ENCODE measurements at places on chromosomes 6 and 20.

DNA sequence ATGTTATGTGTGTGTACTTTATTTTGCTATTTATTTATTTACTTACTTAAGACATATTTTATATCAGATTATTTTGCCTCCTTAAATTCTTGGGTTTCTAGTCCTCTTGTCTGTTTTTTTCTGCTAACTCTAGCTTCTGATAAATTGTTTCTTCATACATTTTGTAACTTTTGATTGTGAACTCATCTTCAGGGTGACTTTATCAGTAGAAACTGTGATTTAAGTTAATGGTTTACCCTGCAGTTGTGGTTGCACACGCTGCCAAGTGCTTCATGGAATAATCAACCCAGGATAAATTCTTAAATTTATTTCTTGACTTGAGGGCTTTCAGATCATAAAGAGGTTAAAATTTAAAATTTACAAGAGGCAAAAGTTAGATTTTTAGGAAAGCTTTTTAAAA is 173.3 kb downstream of the CENPW start:
- DNase-seq = no peak

- DNase-seq = no peak
These were observed 57.2 kb downstream of the TBX18 start for GRCh38 chr6:84707171-84707570.

DNA sequence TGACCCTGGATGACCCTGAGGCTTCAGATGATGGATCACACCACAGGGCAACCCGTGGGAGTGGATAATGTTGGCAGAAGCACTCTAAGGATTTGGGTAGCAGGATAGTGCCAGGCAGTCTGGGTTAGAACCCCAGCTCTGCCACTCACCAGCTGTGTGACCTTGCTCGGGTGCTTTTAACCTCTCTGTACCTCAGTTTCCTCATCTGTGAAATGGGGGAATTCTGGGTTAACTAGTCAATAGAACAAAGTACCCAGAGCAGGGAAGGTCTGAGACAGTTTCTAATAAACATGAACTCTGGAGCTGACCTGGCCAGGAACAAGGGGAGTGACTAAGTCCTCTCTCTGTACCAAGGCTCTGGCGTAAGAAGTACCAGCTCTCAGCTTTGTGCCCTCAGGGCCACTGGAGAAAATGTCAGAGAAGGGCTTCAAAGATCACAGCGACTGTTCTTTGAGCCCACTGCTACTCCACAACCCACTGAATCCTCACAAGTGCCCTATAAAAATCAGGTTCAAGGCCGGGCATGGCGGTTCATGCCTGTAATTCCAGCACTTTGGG is 14.7 kb upstream of the NOL4L start:
- no peak for DNase-seq

DNA sequence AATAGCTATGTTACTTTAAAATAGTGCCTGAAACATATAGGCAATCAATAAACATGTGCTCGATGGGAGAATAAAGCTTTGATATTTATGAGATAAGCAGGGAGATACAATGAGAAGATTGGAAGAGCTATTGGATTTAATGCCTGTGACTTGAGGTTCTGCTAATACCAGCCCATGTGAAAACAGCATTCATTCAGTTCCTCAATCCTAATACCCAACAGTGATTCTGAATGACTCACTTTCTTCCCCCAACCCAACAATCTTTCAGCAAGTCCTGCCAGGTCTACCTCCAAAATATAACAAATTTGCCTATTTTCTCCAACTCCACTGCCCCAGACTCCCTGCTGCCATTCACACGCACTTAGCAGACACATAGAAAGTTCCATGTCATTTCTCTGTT is 26.6 kb upstream of the KLHL31 start:
- no peak for DNase-seq

GRCh38 chr6:166023273-166023989 is 144.2 kb downstream of the TBXT start:
- DNase-seq = no peak

- no peak for DNase-seq
These were observed 46.0 kb downstream of the DACT2 start for GRCh38 chr6:168273441-168274036.

- DNase-seq = no peak
These were observed at the start of gene POPDC3 for GRCh38 chr6:105179244-105180065. Gene POPDC3, minus strand, starts transcription at chr6:105180014. Its CDS starts 18,105 bp downstream, at chr6:105161909.

GRCh38 chr6:73085443-73085871 is 139.8 kb downstream of the KHDC1L start:
- no peak for DNase-seq

GRCh38 chr6:41156771-41157170 is 2.6 kb upstream of the TREML1 start:
- no peak for DNase-seq

GRCh38 chr6:21396313-21396712 is 197.2 kb upstream of the SOX4 start:
- no peak for DNase-seq

DNA sequence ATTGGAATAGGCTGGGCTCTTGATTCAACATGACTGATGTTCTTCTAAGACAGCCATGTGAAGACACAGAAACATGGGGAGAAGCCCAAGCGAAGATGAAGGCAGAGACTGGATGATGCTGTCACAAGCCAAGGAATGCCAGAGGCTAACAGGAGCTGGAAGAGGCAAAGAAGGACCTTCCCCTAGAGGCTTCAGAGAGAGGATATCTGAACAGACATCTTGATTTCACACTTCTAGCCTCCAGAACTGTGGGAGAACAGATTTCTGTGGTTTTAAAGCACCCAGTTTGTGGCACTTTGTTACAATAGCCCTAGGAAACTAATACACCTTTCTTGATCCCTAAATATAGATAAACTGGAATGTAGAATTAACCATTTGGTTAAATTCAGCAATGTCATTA is 127.0 kb downstream of the EDN1 start:
- no peak for DNase-seq

DNA sequence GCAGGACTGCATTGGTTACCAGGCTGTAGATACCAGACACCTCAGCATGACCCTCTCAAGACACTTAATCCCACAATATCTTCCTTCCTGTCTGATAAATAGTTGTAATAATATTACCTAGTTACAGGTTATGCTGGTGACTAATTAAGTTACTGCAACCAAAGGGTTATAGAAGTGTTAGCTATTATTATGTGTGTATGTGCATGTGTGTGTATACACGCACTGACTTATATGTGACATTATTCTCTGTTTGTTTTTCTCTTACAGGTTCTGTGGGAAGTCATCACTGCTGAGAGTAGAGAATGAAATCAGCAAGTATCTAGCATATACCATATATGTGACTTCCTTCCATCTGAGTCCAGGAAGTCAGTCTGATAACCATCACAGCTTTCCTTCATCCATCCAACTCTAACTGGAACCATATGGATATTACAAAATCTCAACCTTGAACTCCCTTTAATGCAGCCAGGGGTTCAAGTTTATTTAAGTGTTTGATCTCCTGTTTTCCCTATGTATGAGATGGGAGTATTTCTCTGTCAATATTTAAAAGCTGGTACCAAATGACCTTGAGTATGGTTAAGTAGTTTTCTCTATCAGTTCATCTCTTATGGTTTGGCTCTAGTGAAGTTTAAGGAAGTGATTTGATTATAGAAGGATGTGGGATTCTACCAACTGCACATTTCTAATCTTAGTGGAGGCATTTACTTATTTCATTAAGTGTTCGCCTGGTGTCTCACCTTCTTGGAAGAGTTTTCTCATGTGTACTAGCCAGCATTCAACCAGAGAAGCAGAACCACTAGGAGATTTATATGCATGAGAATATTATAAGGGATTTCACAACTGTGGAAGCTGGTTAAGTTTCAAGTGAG is 313.2 kb downstream of the HIVEP2 start:
- DNase-seq = no peak

- DNase-seq = no peak
These were observed 192.5 kb downstream of the EPHA7 start for GRCh38 chr6:93226822-93227221.
